Tibial nerve (tissue), 4 donors: ENCODE measurements at places on chromosomes 16 and 17. TPM values are rescaled to one million over a fixed set of nuclear protein-coding genes. Genes with fewer than 3 reads are reported as not detected.

Gene SPNS1
- total RNA-seq: 38.4 TPM

Gene DNAI2
- 0.60 TPM for total RNA-seq

- no peaks in the 10 kb centered on the region for H3K27me3 ChIP-seq
- DNase-seq: no peak
- H3K27ac ChIP-seq: no peak overlapping the region
- H3K36me3 ChIP-seq: no peaks in the 10 kb centered on the region
- no peaks in the 10 kb centered on the region for H3K4me1 ChIP-seq
Observed at GRCh38 chr17:38970804-38971203, 3.6 kb upstream of the FBXO47 start.

DNA sequence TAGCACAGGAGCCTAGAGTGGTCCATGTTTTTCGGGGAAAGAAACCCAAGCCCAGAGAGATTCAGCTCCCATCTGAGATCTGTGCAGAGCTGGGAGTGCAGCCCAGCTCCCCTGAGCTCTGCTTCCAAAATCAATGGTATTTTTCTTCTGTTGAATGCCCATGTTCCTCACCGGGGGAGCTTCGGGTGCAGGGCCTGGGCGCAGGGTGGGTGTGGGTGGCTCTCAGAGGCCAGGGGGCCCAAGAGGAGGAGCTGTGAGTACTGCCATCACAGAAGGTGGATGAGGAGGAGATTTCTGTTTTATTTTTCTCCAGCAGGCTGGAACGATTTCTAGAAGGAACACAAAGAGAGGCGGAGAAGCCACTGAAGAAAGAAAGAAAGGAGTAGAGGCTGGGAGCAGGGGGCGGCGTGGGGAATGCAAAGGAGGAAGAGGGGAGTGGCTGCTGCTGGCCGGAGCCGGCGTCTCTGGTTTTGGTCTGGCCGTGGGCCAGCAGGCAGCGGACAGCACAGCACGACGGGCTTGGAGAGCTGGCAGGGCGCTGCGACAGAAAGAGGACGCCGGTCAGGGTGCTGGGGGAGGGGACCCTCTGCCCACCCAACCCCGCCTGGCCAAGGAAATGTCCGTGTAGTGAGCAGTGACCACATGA is 76.2 kb upstream of the KSR1 start:
- DNase-seq: peak; percentile 40
- H3K4me3 ChIP-seq: no peak overlapping the region
- peaks cover 11% of the 10 kb centered on the region for H3K4me1 ChIP-seq
- peak overlapping the region; percentile 64 for H3K27ac ChIP-seq
- no peaks in the 10 kb centered on the region for H3K27me3 ChIP-seq

DNA sequence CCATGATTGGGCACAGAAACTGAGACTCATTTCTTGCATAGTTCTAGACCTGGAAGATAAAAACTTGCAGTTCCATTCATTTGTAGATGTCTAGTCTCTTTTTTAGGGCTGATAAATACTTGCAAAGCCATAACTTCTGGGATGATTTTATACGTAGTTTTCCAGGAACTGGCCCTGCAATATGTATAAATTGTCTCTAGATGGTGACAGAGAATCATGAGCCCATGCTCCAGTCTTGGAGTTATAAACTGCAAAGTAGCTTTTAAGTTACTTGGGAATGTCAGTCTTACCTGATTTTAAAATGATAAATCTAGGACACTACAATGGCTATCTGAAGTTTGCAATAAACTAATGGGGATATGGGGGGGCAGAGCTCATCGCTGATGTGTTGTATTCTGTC is 3.0 kb upstream of the ADAMTS18 start:
- H3K4me3 ChIP-seq: no peak overlapping the region
- peaks cover 27% of the 10 kb centered on the region for H3K27me3 ChIP-seq
- no peaks in the 10 kb centered on the region for H3K36me3 ChIP-seq

- no peak overlapping the region for H3K27ac ChIP-seq
- DNase-seq: no peak
- H3K4me1 ChIP-seq: no peaks in the 10 kb centered on the region
- no peaks in the 10 kb centered on the region for H3K36me3 ChIP-seq
- no peak overlapping the region for H3K4me3 ChIP-seq
Observed at GRCh38 chr17:44768505-44769142, 9.8 kb downstream of the ADAM11 start.
